ENCODE measurements at places on chromosomes 6 and 20.
A peak's percentile ranks its signal among the peaks of the same experiment; 100 is the strongest.

- no peak for DNase-seq
These were observed 66.2 kb upstream of the CD83 start for GRCh38 chr6:14051355-14051754.

- DNase-seq = no peak
These were observed 1.0 kb upstream of the HCK start for GRCh38 chr20:32050851-32051556.

GRCh38 chr20:45771182-45771759 lies 20.4 kb downstream of the WFDC3 start:
- peak; percentile 80 for DNase-seq

- no peak for DNase-seq
These were observed 411.1 kb downstream of the BCKDHB start for GRCh38 chr6:80517525-80517924.

DNA sequence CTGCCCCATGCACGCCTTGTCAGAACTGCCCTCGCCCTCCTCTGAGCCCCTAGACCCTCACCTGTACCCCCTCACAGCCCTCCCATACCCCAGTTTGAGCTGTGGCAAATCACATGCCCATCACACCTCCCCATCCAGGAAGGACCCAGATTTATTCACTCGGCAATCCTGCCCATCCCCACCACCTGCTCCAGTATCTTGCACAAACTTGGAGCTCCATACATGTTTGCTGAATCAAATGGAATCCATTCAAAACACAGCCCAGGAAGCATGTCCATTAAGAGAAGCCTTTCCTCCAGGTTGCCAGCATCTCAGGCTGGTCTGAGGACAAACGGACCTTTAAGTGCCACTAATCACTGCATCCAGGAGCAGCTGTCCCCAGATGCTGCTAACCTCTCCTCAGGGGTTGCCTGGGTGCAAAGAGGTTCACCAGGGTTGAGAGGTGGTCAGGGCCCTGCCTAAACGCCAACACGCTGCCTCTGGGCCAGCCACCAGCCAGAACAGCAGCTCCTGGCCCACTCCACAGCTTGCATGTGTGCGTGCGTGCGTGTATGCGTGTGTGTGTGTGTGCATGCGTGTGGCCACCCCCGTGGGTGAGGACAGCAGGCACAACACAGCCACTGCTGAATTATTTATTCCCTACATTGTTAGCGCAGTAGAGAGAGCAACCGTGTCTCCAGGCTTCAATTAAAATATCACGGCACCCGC lies 31.0 kb downstream of the GRM4 start:
- DNase-seq = no peak

DNA sequence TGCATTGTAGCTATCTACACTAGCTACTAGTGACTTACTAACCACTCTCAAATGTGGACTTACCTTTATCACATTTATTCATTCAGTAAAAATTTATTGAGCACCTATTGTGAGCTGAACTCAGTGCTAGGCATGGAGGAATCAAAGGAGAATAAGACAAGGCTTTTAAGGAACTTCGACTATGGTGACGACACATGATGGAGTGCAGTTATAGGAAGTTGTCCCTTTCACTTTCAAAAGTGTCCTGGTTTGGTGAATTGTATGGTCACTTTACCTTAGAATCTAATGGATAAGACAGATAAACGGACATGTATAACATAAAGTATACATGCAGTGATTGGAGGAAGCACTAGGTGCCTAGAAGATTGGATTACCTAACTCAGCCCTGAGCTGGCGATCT lies 4.3 kb downstream of the AKAP7 start:
- no peak for DNase-seq

DNA sequence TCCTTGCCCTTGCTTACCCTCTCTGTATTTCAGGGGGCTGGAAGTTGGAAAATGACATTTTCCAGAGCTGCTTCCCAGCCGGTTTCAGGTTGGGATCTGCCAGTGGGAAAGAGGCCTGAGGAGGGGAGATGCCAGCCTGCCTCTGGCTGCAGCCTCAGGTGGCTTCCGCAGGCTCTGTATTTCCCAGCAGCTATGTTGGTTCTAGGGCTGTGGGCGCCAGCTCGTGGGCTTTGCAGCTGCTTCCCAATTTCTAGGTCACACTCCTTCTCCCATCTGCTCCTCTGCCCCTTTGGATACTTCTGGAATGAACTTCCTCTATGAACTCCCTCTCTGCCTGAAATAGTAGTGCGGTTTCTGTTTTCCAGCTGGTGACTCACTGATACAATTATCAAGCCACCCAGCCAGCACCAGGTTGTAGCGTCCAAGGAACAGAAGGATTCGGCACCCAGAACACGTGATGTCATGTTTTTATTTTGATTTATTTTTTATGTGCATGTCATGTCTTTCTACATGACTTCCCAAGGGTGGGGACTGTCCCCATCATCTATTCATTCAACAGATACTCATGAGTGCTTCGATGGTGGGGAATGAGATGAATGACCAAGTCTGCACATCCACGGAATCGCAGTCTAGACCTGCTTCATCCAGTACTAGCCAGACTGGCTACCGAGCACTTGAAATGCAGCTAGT lies 38.0 kb downstream of the TGM2 start:
- no peak for DNase-seq

Measured in activated naive CD8-positive, alpha-beta T cell treated with anti-CD3 and anti-CD28 coated beads, Interleukin-2, amount 10 ng/mL, durations not matched to agents 7 days and 5 days (primary cell).